Ecto neural progenitor cell (in vitro differentiated cells): ENCODE measurements at places on chromosomes 11 and 22.
A peak's percentile ranks its signal among the peaks of the same experiment; 100 is the strongest.

DNA sequence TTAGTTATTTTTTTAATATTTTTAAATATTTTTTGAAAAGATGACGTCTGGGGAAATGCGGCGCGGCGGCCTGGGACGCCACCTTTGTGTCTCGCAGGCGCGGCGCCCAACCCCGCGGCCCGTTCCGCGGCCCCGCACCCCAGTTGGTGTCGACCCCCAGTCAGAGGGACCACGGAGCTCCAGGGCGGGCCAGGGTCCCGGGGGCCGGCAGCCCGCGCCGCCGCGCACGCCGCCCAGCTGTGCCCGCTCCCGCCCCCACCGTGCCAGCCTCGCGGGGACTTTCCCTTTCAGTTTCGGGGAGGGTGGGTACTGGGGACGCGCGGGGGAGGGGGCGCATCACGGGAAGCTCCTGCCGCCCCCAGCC is 1.6 kb downstream of the CCND1 start:
- DNase-seq, result peak; percentile 62

GRCh38 chr11:69213316-69213715 is 57.6 kb downstream of the SMIM38 start:
- peak; percentile 25 for DNase-seq

DNA sequence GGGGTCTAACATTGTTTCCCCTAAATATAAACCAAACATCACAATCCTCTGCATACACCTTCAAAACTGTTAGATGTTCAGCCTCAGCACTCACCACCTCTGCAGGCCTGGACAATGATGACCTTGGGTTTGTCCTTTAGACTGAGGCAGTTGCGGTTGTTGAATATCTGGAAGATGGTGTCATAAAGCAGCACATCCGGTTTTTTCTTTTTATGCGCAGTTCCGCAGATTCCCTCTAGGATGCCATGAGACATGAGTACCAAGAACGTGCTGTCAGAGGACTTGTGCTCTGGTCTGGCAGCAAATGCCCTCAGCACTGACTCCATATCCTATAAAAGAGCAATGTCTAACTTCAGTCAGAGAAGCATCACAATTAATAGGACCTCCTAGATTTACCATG is 22.8 kb downstream of the CASP5 start:
- DNase-seq, result peak; percentile 34

DNA sequence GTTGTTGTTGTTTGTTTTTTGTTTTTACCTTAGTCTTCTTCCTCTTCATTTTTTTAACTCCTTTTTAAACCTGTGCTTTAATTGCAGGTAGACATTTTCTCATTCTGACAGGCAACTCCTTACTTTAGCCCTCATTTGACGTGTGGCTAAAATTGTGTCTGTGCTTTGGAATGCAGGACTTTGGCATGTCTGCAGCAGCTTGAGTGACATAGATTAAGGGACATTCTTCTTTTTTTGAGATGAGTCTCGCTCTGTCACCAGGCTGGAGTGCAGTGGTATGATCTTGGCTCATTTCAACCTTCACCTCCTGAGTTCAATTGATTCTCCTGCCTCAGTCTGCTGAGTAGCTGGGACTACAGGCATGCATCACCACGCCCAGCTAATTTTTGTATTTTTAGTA is 100.8 kb downstream of the FAT3 start:
- no peak for DNase-seq

GRCh38 chr22:41387341-41387740 is 5.6 kb downstream of the TEF start:
- no peak for DNase-seq

DNA sequence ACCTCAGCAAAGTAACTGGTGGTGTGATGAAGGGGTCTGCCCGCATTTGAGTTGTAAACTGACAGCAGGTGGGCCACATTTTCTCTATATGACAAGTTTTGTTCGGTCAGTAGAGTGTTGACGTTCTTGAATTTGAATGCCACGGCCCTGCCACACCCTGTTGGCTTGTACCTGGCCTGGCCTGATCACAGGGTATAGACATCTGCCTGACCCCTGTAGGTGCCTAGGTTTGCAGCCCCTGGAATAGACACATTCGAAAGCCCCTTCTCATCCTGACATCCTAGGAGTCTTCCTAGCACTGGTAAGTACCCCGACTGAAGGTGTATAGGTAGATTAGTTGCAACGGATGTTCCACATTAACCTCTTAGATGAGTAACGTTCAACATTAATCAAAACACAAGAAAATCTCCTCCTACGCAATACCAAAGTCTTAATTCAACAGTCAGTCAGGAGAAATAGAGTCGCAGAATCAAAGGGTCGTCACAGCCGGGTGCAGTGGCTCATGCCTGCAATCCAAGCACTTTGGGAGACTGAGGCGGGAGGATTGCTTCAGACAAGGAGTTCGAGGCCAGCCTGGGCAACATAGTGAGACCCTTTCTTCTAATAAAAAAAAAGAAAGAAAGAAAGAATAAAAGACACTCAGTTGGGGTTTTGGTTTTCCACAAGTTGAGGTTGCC is 43.6 kb upstream of the CD5 start:
- no peak for DNase-seq

DNA sequence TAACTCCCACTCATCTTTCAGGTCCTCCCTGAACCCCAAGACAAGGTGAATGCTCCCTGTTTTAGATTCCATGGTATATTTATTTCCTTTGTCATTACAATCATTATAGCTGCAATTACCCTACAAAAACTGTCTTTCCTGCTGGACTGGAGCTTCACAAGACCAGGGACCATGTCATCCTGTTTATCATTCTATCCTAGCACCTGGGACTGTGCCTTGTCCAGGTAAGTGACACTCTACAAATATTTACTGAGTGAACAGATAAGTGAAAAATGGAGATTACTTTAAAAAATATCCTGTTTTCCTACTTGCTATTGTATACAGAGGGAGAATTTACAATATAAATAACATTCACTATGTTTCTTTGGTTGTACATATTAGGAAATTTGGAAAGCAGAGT is 22.5 kb upstream of the ELF5 start:
- no peak for DNase-seq

GRCh38 chr22:43750751-43751150 is 61.4 kb downstream of the EFCAB6 start:
- no peak for DNase-seq

GRCh38 chr11:29127461-29127860 is 889.4 kb downstream of the KCNA4 start:
- no peak for DNase-seq

DNA sequence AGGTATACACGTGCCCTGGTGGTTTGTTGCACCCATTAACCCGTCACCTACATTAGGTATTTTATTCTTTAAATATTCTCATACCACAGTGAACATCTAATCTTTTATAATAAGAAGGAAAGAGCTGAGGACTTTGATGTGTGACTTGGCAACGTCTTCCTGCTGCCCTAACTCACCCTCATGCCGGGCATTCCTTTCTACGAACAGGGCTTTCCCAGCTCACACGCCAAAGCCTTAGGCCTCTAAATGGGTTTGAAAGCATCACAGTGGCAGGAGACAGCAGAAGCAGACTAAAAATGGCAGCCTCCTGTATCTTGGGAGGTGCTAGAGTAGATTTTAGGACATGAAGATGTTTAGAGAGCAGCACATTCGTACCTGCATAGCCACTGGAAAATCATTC is 52.6 kb downstream of the CLTCL1 start:
- no peak for DNase-seq
